ENCODE measurements at places on chromosomes 11 and 22. TPM values are rescaled to one million over a fixed set of nuclear protein-coding genes. Genes with fewer than 3 reads are reported as not detected.

DNA sequence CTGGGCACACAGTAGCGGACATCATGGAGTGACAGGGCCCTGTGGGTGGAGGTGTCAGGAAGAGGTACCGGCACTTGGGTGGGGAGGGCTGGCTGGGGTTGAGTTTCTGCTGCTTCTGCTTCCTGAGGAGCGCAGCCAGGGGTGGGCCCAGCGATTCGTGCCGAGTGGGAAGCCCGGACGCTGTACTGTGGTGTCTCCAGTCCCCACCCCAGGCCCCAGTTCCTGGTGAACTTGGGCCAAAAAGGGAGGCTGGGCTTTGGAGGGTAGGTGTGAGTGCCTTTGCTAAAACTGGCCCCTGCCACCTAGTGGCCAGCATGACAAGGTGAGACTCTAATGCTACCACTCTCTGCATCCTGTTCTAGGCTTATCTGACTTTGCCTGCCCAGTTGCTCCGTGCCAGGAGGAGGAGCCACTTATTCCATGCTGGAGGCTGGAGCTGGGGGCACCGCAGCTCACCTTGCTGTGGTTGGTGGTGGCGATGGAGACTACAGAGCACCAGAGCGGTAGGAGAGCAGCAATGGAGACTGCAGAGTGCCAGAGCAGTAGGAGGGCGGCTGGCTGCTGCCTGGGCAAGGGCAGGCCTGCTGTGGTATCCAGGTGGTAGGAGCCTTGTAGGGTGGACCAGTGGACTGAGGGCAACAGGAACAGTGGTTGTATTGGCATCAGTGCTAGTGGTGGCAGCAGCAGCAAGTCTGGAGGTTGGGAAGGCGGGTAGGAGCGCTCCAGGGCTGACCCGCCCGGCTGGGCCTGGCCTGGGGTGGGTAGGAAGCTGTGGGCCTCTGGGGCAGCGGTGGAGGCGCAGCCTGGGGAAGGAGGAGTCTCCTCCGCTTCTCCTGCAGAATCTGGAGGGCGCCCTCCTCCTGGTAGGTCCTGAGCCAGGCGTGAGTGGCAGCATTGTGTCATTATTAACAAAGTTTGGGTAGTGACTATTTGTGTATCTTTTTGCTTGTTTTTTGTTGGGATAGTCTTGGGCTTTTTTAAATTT, 2.2 kb upstream of the RFPL2 start:
- no peak for DNase-seq

Gene SLC22A8
- polyA plus RNA-seq, result not detected

Gene CYTH4
- 0.12 TPM for polyA plus RNA-seq

DNA sequence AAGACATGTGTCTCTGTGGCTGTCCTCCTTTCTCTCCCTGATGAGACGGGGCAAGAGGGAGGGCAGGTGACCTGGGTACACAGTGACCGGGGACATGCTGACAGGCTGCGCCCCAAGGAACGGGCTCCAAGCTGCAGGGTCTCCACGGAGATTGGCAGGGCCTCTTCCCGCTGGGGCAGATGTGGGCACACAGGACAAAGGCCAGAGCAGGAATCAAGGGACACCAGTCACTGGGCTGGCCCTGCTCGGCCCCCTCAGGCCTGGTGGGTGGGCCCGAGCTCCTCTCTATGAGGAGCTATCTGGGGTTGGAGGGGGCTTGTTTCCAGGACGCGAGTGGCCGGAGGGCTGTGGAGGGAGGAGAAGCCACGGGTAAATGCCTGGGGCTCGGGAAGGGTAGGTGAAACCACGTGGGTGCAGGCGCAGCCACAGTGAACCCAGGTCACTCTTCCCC, 11.2 kb downstream of the PNPLA5 start:
- no peak for DNase-seq

- no peak for DNase-seq
Observed at GRCh38 chr11:126919147-126919823, 81.3 kb downstream of the KIRREL3 start.

DNA sequence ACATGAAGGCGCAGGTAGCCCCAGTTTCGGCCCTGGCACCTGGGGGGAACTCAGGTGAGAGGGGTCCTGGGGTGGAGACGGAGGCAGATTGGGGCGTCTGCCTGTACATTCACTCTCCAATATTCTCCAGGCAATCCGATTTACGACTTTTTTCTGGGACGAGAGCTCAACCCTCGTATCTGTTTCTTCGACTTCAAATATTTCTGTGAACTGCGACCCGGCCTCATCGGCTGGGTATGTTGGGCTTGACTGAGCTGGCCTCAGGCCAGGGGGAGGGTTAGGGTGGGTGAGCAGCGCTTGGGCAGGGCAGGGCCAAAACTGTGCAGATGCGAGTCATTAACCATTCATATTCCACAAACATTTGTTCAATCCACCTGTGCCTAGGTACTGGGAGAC, 1.7 kb downstream of the TM7SF2 start:
- no peak for DNase-seq

DNA sequence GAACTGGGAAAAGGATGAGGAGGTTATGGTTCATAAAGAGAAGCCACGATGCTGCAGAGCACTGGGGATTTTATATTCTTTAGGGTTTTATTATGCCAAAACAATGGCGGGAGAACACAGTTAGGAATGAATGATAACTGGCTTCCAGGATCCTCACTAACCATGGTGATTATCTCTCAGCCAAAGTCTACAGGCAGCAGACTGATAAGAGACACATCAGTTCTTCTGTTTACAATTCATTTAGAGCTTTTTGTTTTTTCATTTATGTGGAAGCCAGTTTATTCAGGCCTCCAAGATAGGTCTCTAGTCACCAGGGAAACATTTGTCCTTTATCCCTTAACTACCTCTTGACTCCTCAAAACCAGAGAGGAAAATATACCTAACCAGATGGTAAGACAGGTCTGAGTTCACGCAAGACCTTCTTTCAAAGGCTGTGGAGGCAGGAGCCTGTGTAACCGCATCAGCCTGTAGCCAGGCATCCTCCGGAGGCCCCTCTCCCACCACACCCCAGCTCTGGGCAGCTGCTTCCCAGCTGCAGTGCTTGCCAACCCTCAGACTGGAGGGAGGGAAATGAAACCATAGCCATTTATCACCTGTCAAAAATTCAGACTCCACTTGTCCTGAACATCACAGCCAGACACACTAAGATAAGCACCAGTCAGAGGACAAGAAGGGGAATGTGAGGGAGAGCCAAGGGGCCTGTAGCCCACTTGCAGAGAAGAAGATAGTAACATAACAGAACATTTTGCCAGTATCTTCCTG, 57.2 kb upstream of the FAM181B start:
- no peak for DNase-seq

DNA sequence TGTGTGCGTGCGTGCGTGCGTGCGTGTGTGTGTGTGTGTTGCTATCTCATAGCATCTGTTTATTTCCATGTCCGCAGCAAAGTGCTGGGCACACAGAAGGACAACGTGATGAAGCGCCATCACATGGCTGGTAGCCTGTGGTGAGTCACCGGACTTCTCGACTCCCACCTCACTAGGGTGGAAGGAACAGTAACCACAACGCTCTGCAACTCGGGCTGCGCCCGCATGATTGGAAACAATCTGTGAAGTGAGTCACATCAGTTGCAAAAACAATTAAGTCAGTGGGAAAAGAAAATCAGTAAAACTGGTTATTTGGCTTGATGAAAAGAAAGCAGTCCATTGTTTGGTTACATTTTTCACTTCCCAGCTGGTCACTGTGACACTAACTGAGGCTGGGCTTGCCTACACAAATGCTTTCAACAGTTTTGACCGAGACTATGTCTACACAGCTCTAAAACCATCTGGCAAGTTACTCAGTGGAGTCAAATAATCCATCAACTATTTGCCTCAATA, 437.3 kb upstream of the CADM1 start:
- peak; percentile 26 for DNase-seq

- DNase-seq, result no peak
Observed at GRCh38 chr11:73612601-73613140, 14.8 kb upstream of the FAM168A start.

DNA sequence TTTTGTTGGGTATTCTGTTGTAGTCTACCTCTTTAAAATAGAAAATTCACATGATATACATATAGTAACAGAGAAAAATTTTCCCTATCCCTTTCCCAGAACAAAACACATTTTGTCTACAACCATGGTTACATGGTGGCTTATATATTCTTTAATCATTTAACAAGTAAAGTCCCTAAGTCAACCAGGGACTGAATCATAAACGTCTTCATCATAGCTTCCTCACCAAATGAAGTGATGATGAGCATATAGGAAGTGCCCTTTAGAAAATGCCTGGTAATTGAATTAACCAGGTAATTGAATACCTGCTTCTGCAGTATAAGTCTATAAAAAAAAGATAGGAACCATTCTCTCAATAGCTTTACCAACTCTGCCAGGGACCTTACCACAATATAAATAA, 101.2 kb downstream of the APOL5 start:
- DNase-seq, result no peak

DNA sequence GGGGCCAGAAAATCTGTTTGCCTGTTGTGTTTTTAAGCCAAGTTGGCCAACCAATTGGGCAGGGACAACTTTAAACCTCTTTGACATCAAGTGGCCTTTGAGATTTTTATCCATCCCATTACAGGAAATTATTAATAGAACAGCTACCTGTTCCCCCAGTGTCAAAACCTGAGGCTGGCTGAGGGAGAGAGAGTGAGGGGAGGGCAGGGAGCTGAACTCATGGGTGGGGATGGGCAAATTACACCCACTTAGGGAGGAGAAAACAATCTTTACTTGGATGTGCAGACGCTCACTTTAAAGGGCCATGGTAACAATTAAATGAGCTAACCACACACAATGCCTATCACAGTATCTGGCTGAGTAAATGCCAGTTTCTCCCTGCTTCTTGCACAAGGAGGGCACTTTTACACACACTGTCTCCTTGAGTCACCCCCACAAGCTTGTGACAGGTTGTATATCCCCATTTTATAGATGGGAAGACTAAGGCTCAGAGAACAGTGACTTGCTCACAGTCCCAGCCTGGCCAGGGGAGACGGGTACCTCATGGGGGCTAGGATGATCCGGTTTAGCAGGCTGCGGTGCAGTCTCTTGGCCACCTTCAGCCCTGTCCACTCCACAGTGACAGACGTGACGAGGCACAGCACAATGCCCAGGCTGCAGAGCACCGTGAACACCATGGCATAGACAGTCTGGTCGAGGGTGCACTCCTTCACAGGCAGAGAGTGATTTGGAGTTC, 17.8 kb upstream of the KCNJ11 start:
- no peak for DNase-seq

GRCh38 chr11:102389253-102389652, 42.2 kb downstream of the BIRC2 start:
- no peak for DNase-seq

Gene DBX1
- polyA plus RNA-seq, result not detected

Gene DSCAML1
- polyA plus RNA-seq, result not detected

DNA sequence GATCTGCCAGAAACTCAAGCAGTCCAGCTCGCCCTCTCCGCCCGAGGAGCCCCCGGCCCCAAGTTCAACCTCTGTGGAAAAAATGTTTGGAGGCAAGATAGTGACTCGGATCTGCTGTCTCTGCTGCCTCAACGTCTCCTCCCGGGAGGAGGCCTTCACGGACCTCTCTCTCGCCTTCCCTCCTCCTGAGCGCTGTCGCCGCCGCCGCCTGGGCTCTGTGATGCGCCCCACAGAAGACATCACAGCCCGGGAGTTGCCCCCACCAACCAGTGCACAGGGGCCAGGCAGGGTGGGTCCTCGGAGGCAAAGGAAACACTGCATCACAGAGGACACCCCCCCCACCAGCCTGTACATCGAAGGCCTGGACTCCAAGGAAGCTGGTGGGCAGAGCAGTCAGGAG, 20.8 kb downstream of the USP35 start:
- DNase-seq, result no peak

DNA sequence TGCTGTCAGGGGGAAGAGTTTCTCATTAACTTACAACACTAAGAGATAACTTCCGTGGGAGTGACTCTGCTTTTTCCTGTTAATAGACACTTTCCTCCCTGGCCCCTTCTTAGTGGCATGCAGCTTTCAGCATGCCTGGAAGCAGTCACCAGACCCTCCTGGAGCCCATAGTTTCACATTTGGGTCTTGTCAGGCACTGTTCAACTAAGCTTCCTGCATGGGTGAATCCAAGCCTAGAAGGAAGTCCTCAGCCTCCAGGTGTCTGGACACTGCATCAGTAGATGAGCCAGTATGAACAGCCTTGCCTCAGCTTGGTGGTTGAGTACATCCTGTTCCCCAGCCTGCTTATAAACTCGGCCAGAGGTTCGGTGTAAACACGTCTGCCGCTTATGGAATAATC, 68.1 kb downstream of the PPP6R3 start:
- no peak for DNase-seq

Gene CALCA
- not detected for polyA plus RNA-seq

- no peak for DNase-seq
Observed at GRCh38 chr22:43796567-43796966, 15.5 kb downstream of the EFCAB6 start.

- DNase-seq, result no peak
Observed at GRCh38 chr22:38716826-38717225, 11.1 kb downstream of the GTPBP1 start.

Gene SCGB1D4
- polyA plus RNA-seq, result not detected

Gene NXPE1
- polyA plus RNA-seq, result not detected

Gene OR8B2
- not detected for polyA plus RNA-seq

- DNase-seq, result no peak
Observed at GRCh38 chr22:32622004-32622743, 147.6 kb downstream of the FBXO7 start.

DNA sequence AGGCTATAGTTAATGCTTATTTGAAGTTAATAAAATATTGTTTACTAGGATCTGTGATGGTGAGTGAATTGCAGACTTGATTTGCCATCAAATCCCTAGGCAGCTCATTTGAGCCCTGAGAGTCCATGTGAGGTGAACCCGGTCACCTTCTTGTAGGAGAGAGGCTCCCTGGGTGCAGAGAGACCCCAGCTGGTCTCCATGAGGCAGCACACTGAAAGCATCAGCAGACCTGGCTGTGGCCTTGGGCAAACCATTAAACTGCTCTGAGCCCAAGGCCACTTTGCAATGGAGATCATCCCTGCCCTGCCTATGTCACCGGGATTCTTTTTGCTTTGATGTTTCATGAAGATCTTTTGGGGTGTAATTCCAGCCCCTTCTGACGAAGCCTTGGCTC, 125.2 kb downstream of the MICAL2 start:
- DNase-seq, result no peak

Gene MYRF
- polyA plus RNA-seq, result 0.24 TPM

Gene SEC14L6
- polyA plus RNA-seq, result not detected

DNA sequence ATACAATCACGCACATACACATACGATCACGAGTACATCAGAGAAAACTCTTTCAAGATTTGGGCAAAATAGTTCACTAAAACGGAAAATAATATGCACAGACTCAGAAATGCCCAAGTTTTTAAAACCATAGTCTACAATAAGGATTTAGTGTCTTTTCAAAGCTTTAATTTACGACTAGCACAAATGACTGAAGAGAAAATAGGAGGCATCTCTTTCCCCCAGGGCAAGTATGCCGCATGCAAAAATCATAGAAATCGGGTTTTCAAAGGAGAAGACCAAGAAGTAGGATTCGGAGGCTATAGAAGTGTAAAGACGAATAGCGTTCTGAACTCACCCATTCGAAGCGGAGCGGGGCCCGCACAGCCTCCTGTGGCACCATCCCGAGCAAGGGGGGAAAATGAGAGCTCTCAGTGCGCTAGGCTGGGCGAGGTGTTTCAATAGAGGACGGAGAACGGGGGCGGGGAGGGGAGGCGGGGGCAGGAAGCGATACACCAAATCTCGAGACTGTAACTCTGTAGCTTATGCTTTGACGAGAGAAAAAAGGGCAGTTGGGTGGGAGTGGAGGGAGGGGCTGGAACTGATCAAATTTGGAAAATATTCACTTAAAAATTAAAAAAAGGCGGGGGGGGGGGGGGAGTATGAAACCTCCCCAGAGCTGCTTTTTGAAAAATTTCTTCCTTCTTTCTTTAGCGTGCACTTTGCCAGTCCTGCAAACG, 15.8 kb downstream of the BLID start:
- no peak for DNase-seq

All from keratinocyte (primary cell).